HCT116 (cell line): ENCODE measurements at places on chromosomes 11 and 22.

- DNase-seq, result no peak
- no peaks in the 10 kb centered on the region for H3K36me3 ChIP-seq
These were observed 15.4 kb downstream of the MORC2 start for GRCh38 chr22:30953206-30953605.

- H3K27me3 ChIP-seq, result no peaks in the 10 kb centered on the region
- H3K36me3 ChIP-seq, result no peaks in the 10 kb centered on the region
- peaks cover 29% of the 10 kb centered on the region for H3K4me1 ChIP-seq
- no peak overlapping the region for H3K27ac ChIP-seq
- no peak overlapping the region for H3K4me3 ChIP-seq
These were observed 126.7 kb upstream of the B3GAT1 start for GRCh38 chr11:134538742-134539141.

DNA sequence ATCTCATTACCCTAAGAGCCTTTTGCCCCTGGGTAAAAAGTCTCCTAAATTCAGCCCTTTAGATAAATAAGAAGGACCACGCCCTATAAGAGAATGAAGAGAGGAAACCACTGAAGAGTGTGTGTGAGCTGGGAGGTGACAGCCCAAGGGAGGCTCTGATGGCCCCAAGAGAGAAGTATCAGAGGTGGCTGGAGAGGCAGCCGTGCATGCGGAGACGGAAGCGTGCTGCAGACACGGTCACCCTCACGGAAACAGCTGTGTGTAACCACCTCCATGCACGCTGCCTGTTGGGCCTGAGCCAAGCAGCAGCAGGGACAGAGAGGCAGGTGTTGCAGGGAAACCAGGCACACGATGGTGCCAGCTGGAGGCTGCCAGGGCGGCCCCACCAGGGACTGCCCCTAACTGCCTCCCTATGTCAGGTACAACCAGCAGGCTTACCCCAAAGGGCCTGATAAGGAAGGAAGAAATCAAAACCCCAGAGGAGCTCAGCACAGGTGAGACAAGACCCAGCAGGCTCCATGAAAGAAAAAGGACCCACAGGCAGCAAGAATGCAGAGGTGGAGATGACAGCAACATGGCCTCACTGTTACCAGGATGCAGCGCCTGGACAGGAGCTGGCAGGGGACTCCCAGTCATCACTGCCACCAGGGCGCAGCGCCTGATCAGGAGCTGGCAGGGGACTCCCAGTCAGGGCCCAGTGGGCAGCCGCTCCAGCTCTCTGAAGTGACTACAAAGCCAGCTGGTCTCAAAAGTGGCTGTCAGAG, 7.8 kb downstream of the LARGE2 start:
- no peak for DNase-seq
- H3K4me1 ChIP-seq, result peaks cover 8% of the 10 kb centered on the region
- H3K36me3 ChIP-seq, result peaks cover 20% of the 10 kb centered on the region; the same call in 1 of the 2 replicates

GRCh38 chr11:73235236-73235786, 17.2 kb downstream of the P2RY2 start:
- DNase-seq, result no peak
- peaks cover 14% of the 10 kb centered on the region; the same call in 1 of the 2 replicates for H3K4me1 ChIP-seq
- no peak overlapping the region for H3K27ac ChIP-seq
- no peak overlapping the region for H3K4me3 ChIP-seq
- H3K27me3 ChIP-seq, result no peaks in the 10 kb centered on the region
- no peaks in the 10 kb centered on the region for H3K36me3 ChIP-seq

DNA sequence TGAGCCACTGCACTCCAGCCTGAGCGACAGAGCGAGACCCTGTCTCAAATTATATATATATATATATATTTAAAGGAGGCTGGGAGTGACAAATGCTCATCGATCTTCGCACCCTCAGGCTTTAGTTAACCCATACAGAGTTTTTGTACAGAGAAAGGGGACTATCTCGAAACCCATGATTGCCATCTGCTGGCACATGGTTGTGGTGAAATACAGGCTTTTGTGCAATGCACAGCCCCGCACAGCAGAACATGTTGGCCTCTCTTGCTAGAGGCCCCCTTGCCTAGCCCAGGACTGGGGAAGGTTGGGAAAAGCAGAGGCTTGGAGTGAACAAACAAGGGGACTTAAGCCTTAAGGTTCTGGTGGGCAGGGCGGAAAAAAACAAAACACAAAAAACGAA, 3.6 kb downstream of the MYBPC3 start:
- H3K36me3 ChIP-seq, result no peaks in the 10 kb centered on the region
- H3K27ac ChIP-seq, result no peak overlapping the region
- peak; percentile 32 for DNase-seq
- no peaks in the 10 kb centered on the region for H3K4me1 ChIP-seq

GRCh38 chr11:22659783-22660182, 6.6 kb upstream of the GAS2 start:
- no peaks in the 10 kb centered on the region for H3K4me1 ChIP-seq
- no peak overlapping the region for H3K27ac ChIP-seq
- H3K27me3 ChIP-seq, result peaks cover 34% of the 10 kb centered on the region
- DNase-seq, result no peak

DNA sequence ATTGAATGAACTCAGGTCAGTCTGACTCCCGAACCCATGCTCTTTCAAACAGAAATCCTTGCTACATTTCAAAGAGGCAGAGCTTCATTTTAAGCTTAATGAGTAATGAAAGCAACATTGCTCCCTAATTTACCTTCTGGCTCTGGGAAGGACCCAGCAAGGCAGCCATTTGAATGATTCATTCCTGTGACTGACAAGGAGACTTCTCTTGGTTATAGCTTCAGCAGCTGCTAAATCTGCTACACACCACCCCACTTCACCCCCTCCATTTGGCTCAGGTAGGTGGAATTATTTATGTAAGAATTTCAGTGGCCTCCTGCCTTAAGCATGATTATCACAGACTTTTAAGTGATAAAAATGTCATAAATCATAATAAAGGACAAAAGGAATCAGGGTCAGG, 117.7 kb downstream of the KCNC1 start:
- no peaks in the 10 kb centered on the region for H3K36me3 ChIP-seq
- DNase-seq, result no peak
- no peak overlapping the region for H3K4me3 ChIP-seq
- no peak overlapping the region for H3K27ac ChIP-seq
- H3K27me3 ChIP-seq, result no peaks in the 10 kb centered on the region
- no peaks in the 10 kb centered on the region for H3K4me1 ChIP-seq

GRCh38 chr11:106644824-106645223, 373.5 kb downstream of the GUCY1A2 start:
- no peak overlapping the region for H3K4me3 ChIP-seq
- no peaks in the 10 kb centered on the region for H3K36me3 ChIP-seq
- H3K27ac ChIP-seq, result no peak overlapping the region

- H3K4me3 ChIP-seq, result no peak overlapping the region
- H3K27me3 ChIP-seq, result peaks cover 45% of the 10 kb centered on the region
- H3K4me1 ChIP-seq, result no peaks in the 10 kb centered on the region
- H3K27ac ChIP-seq, result no peak overlapping the region
- DNase-seq, result no peak
These were observed 269.3 kb downstream of the BUD13 start for GRCh38 chr11:116503216-116504160.

GRCh38 chr11:134071766-134072402, 3.0 kb downstream of the JAM3 start:
- H3K4me1 ChIP-seq, result no peaks in the 10 kb centered on the region
- no peak overlapping the region for H3K27ac ChIP-seq
- no peak for DNase-seq
- H3K4me3 ChIP-seq, result no peak overlapping the region
